ENCODE measurements at places on chromosomes 6 and 20. TPM values are rescaled to one million over a fixed set of nuclear protein-coding genes. Genes with fewer than 3 reads are reported as not detected.

Gene ITCH
- 49.7 TPM for total RNA-seq

Gene ROS1
- 0.11 TPM for total RNA-seq

Gene XKR7
- total RNA-seq = not detected

Gene FRMD1
- not detected for total RNA-seq

Gene OOEP
- 0.77 TPM for total RNA-seq

Gene BHLHE23
- not detected for total RNA-seq

Gene ZNF184
- 4.8 TPM for total RNA-seq

Gene TOP1
- 29.9 TPM for total RNA-seq

Gene PRICKLE4
- 2.2 TPM for total RNA-seq

Gene RAB32
- 17.4 TPM for total RNA-seq

Gene SLC22A16
- total RNA-seq = not detected

Gene SUPT3H
- total RNA-seq = 3.8 TPM

Gene ZNF165
- total RNA-seq = 0.28 TPM

Gene SLC17A3
- not detected for total RNA-seq

Gene C6orf15
- total RNA-seq = not detected

Gene PPP1R14C
- total RNA-seq = 90.7 TPM

Gene TFAP2D
- total RNA-seq = not detected

Gene AHI1
- 15.2 TPM for total RNA-seq

Gene RFX6
- total RNA-seq = not detected

Gene CALHM4
- not detected for total RNA-seq

Gene WFDC10B
- not detected for total RNA-seq

Gene SYNCRIP
- total RNA-seq = 60.8 TPM

Gene SIRPD
- total RNA-seq = not detected

Gene C6orf52
- total RNA-seq = not detected

Gene PPT2
- 30.2 TPM for total RNA-seq

Gene BMP2
- 2.6 TPM for total RNA-seq

Gene RCAN2
- 127 TPM for total RNA-seq

Gene C6orf163
- 2.0 TPM for total RNA-seq

Gene YWHAB
- 114 TPM for total RNA-seq

Gene WDR46
- 17.2 TPM for total RNA-seq

Gene ARFGEF3
- 2.0 TPM for total RNA-seq

Gene PLAGL2
- total RNA-seq = 6.8 TPM

All from right cardiac atrium (tissue), 5 donors.